Activated CD4-positive, alpha-beta memory T cell treated with anti-CD3 and anti-CD28 coated beads, Interleukin-2, amount 10 ng/mL, durations not matched to agents 7 days and 5 days (primary cell): ENCODE measurements at places on chromosomes 7 and 10. TPM values are rescaled to one million over a fixed set of nuclear protein-coding genes. Genes with fewer than 3 reads are reported as not detected.

ABCB8 gene
- total RNA-seq: 51.2 TPM

GRCh38 chr10:117411479-117412399 is 36.5 kb upstream of the PDZD8 start:
- peaks cover 11% of the 10 kb centered on the region for H3K27me3 ChIP-seq
- no peaks in the 10 kb centered on the region for H3K36me3 ChIP-seq
- H3K4me3 ChIP-seq: no peak overlapping the region
- no peak overlapping the region for H3K27ac ChIP-seq

SRRM3 gene
- not detected for total RNA-seq

DNA sequence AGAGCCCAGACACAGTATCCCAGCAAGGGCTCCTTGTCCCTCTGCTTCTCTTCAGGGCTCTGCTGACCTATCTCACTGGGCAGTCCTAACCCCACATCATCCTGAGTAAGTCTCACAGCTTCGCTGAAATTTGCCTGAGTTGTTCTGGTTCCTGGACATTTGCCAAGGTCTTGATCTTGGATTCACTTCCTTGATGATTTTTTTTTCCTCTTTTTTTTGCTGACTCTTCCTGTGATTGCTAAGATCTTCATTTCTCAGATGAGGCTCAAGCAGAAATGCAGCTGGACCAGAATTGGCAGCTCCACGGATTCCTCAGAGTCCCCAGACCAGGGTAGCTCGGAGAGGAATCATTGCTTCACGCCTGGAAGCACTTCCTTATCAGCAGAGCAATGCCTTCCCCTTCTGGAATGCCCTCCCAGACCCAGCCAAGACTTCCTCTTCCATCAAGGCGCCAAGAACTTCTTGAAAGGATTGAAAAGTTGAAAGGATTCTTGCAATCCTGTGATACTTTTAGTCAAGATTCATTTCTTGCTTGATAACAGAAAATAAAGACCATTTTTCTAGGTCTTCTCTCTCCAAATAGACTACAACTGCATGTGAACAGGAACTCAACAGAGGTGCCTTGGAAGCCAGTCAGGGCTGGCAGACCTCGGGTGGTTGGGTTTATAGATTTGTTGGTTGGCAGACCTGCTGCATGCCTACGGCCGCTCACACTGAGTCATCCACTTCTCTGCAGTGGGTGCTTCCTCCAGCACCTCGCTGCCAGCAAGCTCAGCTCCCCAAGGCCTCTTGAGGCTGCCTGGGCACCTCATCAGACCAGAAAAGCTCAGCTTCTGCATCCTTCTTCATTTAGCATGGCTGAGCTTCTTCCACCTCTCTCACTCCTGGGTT is 8.8 kb upstream of the AFAP1L2 start:
- H3K36me3 ChIP-seq: no peaks in the 10 kb centered on the region
- no peak overlapping the region for H3K4me3 ChIP-seq
- peaks cover 42% of the 10 kb centered on the region for H3K27me3 ChIP-seq
- no peak for DNase-seq
- H3K27ac ChIP-seq: no peak overlapping the region
- H3K4me1 ChIP-seq: no peaks in the 10 kb centered on the region

LRRD1 gene
- not detected for total RNA-seq

DNA sequence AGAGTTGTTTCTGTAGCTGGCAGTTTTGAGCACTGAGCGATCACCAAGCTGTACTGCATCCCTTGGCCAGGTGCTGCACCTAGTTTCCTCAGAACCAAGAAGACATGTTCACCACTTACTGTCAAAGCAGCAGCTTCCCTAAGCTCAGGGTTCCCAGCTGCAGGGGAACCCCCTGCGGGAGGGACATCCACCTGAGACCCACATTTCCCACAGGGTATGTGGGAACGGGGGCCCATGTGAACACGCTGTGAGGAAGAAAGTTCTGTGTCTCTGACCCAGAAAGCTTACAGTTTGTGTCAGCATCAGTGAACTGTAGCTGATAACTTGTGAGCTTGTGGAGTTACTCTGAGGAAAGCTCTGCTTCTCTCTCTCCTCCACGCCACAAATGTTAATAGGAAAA is 436.8 kb upstream of the IGFBP3 start:
- no peaks in the 10 kb centered on the region for H3K27me3 ChIP-seq
- no peaks in the 10 kb centered on the region for H3K4me1 ChIP-seq
- H3K27ac ChIP-seq: no peak overlapping the region
- no peak for DNase-seq

DNA sequence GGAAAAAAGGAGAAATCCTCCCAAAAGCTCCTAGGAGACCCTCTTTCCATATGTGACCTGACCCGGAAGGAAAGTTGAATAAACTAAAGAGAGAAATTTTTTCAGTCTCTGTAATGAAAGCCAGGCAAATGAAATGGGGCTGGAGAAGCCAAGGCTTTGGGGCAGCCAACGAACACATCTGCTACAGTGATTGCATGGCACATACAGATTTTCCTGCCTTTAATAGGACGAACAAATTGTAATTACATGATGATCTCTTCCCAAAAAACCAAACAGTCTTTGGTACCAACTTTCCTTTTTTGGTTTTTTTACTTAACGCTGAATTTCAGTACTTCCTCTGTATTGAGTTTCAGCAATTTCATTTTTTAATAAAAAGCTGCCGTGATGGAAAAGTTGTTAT is 23.5 kb upstream of the PTN start:
- no peak for DNase-seq
- H3K27me3 ChIP-seq: no peaks in the 10 kb centered on the region
- no peaks in the 10 kb centered on the region for H3K36me3 ChIP-seq
- H3K4me3 ChIP-seq: no peak overlapping the region
- H3K27ac ChIP-seq: no peak overlapping the region

CDC14C gene
- total RNA-seq: not detected

MBL2 gene
- total RNA-seq: not detected

GRCh38 chr7:94509264-94509886 is at the start of gene CASD1:
Gene CASD1 (plus strand): TSS chr7:94509809. CDS start chr7:94510085, 276 bp downstream.
- peak; percentile 67 for DNase-seq
- peaks cover 36% of the 10 kb centered on the region for H3K4me1 ChIP-seq
- H3K36me3 ChIP-seq: peaks cover 12% of the 10 kb centered on the region
- H3K4me3 ChIP-seq: peak within 1 kb of the TSS; percentile 74
- no peaks in the 10 kb centered on the region for H3K27me3 ChIP-seq
- peak within 1 kb of the TSS; percentile 85 for H3K27ac ChIP-seq

- H3K27ac ChIP-seq: no peak overlapping the region
- peaks cover 38% of the 10 kb centered on the region for H3K4me1 ChIP-seq
- DNase-seq: no peak
- no peak overlapping the region for H3K4me3 ChIP-seq
- peaks cover 2% of the 10 kb centered on the region for H3K36me3 ChIP-seq
Observed at GRCh38 chr7:106068538-106068961, 43.6 kb downstream of the SYPL1 start.

DNA sequence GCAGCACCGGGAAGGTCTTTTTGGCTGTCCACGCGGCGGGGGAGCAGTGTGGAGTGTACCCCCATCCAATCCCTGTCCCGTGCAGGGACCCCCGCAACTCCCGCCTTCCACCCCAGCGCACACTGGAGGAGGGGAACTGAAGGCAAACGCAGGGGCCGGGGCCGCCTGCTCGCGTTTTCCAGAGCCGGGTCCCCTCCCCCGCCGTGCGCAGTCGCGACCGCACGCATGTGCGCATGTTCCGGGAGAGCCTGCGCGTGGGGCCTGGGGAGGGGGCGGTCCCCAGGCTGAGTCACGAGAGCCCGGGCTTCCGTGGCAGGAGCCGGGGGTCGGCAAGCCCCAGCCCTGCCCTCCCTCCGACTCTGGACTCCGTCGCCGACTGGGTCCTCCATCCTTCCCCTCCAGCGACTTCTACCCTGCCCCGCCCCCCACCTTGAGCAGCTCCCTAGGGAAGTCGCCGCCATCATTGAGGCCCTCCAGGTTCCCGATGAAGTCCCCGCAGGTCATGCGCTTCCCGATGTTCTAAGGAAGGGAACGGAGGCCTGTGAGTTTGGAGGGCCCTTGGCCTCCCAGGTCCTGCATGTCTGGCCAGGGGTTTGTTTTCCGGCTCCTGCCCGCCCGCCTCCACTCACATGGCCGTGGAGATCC is 8.0 kb downstream of the PSD start:
- peaks cover 5% of the 10 kb centered on the region for H3K36me3 ChIP-seq
- H3K4me1 ChIP-seq: peaks cover 29% of the 10 kb centered on the region
- peak overlapping the region; percentile 58 for H3K4me3 ChIP-seq
- peak; percentile 52 for DNase-seq
- H3K27me3 ChIP-seq: peaks cover 46% of the 10 kb centered on the region

DNA sequence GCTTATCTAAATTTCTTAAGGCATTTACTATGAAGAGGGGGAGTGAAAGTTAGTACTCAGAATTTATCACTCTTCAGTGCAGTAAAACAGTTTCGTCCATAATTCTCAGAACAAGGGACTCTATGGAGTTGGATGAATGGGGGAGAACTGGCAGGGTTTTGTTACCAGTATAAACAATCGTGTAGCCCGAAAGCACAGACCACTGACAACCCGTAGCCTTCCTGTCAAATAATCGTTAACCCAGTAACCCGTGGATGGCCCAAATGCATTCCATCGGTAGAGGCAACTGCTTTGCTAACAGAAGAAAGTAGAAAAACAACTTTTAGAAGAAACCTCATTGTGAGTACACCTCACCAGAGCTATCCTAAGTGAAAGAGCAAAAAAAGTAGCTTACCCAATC is 583.9 kb downstream of the NXPH1 start:
- DNase-seq: no peak
- no peak overlapping the region for H3K27ac ChIP-seq
- H3K27me3 ChIP-seq: no peaks in the 10 kb centered on the region
- H3K4me1 ChIP-seq: no peaks in the 10 kb centered on the region

GRCh38 chr7:29190349-29191045 is 4.1 kb upstream of the CHN2 start:
- no peak overlapping the region for H3K4me3 ChIP-seq
- no peak for DNase-seq
- H3K27ac ChIP-seq: no peak overlapping the region
- H3K36me3 ChIP-seq: no peaks in the 10 kb centered on the region

DNA sequence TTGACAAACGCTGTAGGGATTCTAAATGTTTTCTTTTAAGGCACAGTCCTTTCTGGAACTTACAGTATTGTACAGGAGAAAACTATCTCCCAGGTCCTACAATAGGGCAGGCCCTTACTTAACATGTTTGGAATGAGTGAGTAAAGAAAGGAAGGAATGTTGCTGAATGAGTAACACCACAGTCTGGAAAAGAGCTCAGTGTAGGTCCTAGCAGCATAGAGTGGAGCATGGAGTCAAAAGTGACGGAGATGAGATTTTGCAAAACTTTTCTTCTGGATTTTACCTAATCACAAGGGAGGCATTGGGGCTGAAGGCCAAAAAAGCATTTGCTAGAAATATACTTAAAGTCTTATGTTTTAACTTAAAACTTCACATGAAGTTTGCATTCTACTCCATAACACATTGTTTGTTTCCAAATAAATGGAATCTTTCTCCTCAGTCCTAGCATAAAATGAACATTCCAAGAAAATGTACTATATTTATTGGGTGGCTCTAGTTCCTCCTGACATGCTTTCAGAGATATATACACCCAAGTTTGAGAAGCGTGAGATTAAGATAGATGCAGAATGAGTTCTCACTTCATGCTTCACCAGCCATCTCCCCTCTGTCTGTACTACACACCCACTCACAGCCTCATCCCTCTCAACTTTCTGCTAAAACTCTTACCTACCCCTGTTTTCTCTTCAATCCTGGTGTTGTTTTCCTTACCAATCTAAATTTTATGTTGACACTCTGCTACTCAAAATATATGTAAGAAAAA is 20.2 kb upstream of the ADD3 start:
- peaks cover 11% of the 10 kb centered on the region for H3K27me3 ChIP-seq
- H3K4me1 ChIP-seq: peaks cover 1% of the 10 kb centered on the region
- DNase-seq: no peak
- H3K36me3 ChIP-seq: peaks cover 8% of the 10 kb centered on the region
- no peak overlapping the region for H3K27ac ChIP-seq

DNA sequence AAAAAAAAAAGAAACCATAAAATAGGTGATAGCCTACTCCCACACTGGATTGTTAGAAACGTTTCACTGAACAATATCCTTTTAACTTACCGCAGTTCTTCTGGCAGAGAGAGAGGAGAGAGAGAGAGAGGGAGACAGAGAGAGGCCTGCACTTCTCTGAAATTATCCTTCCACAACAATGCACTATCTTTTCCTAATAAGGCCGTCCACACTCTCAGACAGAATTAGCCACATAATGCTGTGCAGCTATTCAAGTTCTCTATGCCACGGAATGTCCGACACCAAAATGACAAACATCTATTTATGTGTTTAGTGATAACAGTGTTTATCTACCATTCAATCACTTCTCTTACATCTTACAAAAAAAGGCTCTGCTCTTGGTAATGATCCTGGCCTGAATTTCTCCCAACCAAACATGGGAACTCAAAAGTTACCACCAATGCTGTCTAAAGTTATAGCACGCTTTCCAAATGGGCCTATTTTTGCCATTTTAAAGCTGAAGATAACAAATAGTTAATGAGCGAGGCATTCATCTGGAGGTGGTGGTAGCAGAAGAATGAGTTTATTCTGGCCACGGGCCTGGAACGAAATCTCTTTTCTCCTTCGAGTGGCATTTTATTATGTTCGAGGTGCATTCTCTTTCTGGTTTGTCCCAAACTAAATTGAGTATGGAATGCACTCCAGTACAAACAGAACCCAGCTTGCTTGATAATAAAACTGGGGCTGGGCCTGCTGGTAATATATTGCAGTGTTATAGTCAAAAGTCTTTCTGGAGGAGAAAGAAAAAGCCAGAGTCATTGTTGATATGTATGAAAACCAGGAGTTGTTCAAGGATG is 160.2 kb upstream of the SVIL start:
- H3K27me3 ChIP-seq: peaks cover 6% of the 10 kb centered on the region
- H3K36me3 ChIP-seq: no peaks in the 10 kb centered on the region
- H3K27ac ChIP-seq: no peak overlapping the region

GRCh38 chr7:135645296-135645904 is 16.9 kb upstream of the STMP1 start:
- H3K36me3 ChIP-seq: peaks cover 54% of the 10 kb centered on the region
- H3K27ac ChIP-seq: no peak overlapping the region
- no peaks in the 10 kb centered on the region for H3K4me1 ChIP-seq
- H3K4me3 ChIP-seq: no peak overlapping the region
- no peak for DNase-seq
